Activated CD8-positive, alpha-beta memory T cell treated with anti-CD3 and anti-CD28 coated beads, Interleukin-2, amount 50 U/mL, for 48 hours (primary cell): ENCODE measurements at places on chromosomes 7 and 10.

GRCh38 chr10:77970869-77971803 is 44.6 kb upstream of the DLG5 start:
- DNase-seq, result no peak

GRCh38 chr10:95035332-95036295 is 33.7 kb downstream of the CYP2C8 start:
- no peak for DNase-seq

DNA sequence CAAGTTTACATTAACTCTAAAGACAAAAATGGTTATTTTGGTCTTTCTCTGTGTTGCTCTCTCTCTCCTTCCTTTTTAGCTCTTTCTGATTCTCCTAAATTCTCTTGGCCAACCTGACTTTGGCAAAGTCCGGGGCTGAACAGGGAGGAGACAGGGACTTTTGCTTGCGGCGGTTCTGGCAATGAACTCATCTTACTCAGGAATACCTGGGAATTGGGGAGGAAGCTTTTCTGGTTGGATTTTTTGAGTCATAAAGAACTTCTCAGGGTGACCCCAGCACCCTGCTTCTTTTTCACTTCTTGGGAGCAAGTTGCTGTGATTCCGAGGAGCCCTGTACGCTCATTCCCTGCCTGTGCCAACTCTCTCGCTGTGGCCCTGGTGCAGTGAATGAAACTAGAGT is 16.0 kb downstream of the GATA3 start:
- no peak for DNase-seq

- no peak for DNase-seq
Observed at GRCh38 chr7:143980746-143981510, 19.2 kb upstream of the OR6B1 start.

DNA sequence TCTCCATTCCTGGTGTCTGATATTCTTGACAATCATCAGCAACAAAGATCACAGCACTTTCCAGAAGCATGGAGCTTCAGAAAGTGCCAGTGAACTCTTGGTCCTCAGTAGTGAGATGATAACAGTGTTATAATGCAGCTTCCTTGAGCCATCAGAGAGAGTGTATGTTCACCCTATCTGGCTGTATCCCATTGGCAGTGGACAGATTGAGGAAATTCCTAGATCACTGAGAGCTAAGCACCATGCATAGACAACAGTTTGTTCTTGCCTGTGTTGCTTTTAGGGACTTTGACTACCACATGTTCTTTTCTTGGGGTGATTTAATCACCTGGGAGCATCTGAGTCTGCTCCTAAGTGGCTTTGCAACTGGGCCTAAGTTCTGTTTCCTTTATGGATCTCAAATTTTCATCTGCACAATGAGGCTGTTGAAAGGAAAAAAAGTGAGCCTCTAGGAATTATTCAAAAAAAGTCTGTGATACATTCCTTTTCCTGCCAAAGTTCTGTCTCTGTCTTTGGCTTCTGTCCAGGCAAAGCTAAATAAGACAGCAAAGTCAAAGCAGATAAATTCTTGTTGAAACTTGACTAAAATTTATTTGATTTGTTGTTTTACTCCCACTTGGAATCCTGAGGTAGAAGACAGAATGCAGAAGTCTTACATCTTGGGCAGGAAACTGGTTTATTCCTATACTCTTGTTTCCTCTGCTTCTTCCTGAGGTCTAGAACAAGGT is 14.5 kb upstream of the ZNF282 start:
- DNase-seq, result no peak

GRCh38 chr10:91477236-91477635 is 67.1 kb downstream of the HECTD2 start:
- no peak for DNase-seq

DNA sequence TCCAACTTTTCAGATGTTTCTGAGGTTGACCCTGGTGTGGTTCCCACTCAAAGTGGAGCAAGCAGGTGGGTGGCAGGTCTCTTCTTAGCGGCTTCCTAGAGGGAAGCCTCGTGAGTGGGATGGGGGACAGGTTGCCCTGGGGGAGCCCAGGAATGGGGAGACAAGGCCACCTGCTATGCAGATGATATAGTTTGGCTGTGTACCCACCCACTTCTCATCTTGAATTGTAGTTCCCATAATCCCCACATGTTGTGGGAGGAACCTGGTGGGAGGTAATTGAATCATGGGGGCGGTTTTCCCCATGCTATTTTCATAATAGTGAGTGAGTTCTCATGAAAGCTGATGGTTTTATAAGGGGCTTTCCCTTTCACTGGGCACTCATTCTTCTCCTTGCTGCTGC is 68.3 kb downstream of the KIAA1217 start:
- no peak for DNase-seq

GRCh38 chr7:106111655-106112117 is 426 bp downstream of the SYPL1 start:
- peak; percentile 75 for DNase-seq

- DNase-seq, result no peak
Observed at GRCh38 chr10:121317374-121317773, 280.9 kb downstream of the FGFR2 start.

GRCh38 chr7:43655584-43655983 is 72.7 kb downstream of the STK17A start:
- no peak for DNase-seq

DNA sequence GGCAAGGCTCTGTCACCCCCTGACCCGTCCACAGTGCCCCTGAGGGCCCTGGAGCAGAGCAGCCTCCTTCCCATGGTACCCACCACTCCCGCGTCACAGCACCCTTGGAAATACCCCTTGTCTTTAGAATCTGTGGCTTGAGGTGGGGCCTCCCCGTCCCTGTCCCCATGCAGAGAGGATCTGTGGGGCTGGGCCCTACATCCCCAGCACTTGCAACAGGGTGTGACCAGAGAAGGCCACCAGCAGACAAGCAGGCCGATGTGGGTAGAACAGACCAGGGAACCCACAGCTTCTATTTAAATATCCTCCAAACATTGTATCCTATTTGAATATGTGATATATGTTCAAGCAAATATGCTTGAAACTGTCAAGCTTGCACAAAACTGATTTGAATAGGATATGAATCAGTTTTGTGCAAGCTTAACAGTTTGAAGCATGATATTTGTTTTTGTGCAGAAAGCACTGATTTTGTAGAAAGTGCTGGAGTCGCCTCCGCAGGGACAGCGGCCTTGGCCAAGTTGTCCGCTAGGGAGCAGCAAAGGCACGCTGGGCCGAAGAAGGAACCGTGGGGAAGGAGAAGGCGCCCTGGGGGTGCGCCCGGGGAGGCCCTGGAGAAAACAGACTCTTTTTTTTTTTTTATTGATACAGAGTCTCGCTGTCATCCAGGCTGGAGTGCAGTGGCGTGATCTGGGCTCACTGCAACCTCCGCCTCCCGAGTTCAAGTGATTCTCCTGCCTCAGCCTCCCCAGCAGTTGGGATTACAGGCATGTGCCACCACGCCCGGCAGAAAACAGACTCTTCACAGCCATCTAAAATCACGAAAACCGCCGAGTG is 2.2 kb downstream of the CFAP46 start:
- peak; percentile 71 for DNase-seq

DNA sequence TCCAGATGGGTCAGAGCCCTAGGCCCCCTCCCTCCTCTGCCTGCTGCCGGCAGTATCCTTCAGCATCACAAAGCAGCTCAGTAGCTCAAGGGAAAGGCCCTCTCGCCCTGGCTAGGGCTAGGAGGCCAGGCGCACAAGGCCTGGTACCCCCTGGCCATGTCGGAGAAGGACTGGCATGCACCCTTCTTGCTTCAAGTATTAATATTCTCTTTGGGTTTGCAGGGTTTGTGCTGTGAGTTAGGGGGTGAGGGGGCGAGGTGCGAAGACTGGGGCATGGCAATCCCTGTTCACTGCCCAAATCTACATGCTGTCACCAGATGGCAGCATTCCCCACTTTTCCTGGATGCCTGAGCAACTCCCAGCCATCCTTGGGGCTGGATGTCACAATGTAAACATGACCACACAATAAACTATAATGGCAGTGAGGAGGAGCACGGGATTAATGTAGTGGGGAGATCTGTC is 105.2 kb downstream of the NEURL1 start:
- DNase-seq, result no peak

- no peak for DNase-seq
Observed at GRCh38 chr7:1113548-1113885, 25.6 kb downstream of the GPER1 start.

- no peak for DNase-seq
Observed at GRCh38 chr7:101858437-101859385, 41.3 kb downstream of the CUX1 start.

DNA sequence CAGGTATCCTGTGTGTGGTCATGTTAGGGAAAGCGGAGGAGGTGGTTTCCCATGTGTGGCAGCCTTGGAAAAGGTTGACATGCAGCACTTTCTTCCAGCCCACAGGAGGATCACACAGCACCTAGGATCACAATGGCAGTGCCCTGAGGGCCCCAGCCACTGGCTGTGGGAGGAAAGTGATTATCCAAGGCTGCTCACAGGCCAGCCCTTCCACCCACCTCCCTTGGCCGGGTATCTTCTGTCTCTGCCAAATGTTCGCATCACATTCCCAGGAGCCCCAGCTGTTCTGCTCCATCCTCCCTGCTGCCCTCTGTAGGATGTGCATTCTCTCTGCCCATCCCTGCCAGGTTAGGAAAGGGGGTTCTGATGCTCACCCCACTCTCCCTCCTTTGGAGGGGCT is 2.5 kb upstream of the MLXIPL start:
- no peak for DNase-seq

- DNase-seq, result no peak
Observed at GRCh38 chr10:20369863-20370736, 527.0 kb downstream of the NEBL start.

- no peak for DNase-seq
Observed at GRCh38 chr10:79244841-79245504, 102.3 kb upstream of the PPIF start.

DNA sequence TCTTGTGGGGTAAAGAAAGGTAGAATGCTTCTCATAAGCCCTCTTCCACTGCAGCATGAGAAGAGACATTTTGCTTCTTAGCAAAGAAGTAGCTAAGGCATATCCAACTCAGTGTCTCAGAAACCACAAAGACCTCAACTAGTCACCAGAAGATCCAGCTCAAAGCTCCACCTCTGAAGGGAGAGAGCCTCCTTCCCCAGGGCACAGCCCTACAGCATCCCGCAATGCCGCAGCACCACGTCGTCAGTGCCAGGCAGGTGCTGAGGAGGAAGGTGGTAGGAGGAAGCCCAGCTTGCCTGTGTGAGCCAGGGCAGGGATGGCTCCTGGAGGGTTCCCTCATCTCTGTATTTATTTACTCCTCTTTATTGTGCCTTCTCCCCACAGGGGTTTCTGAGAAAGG is 385.6 kb upstream of the NPVF start:
- no peak for DNase-seq

- no peak for DNase-seq
Observed at GRCh38 chr7:126760914-126761577, 491.7 kb downstream of the GRM8 start.

- no peak for DNase-seq
Observed at GRCh38 chr10:88190123-88190522, 326.7 kb downstream of the PTEN start.

GRCh38 chr7:69277366-69277765 is 320.9 kb upstream of the AUTS2 start:
- no peak for DNase-seq

- no peak for DNase-seq
Observed at GRCh38 chr7:35485436-35485835, 209.5 kb downstream of the HERPUD2 start.

DNA sequence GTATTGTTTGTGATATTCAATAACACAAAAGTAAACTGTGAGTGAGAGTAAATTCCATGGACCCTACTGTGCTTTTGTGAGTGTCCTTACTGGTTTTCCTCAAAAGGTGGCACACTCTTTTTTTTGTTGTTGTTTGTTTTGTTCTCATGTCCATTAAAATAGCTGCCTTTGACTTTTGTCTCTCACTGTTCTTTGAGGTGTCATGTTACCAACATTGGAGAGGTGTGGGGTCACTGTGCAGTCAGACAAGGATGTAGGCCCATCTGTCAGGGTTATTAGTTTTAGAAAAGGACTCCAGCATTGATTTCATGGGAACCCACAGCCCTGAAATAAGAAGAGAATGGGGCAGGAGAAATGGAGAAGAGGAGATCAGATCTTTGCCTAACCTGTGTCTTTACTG is 383.1 kb downstream of the SORCS3 start:
- DNase-seq, result no peak

DNA sequence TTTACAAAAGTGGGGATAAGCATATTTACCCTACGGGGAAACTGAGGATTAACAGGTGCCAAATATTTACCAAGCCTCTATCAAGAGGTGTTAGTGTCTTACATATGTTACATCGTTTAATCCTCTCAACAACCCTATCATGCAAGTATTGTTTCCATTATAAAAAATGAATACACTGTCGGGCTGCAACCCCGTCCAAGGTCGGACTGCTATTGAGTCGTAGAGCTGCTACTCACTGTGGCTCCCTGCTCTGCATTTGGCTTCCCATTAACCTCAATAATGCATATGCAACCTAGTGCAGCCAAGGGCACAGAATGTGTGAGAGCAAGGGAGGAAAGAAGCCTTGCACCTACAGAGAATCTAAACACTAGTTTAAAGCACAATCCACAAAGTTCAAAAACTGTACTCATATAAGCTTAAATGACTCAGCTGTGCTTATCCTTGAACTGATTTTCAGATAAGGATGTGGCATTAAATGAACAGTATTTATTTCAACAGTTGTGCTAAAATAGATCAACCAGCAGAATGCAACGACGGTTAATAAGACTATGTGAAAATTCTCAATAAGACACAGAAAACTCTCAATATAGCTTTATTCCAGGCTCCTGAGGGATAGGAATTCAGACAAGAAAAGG is 49.9 kb downstream of the UBE2H start:
- no peak for DNase-seq

GRCh38 chr7:23931633-23932032 is 221.6 kb downstream of the STK31 start:
- no peak for DNase-seq

GRCh38 chr7:31407178-31407676 is 66.7 kb upstream of the NEUROD6 start:
- DNase-seq, result no peak

DNA sequence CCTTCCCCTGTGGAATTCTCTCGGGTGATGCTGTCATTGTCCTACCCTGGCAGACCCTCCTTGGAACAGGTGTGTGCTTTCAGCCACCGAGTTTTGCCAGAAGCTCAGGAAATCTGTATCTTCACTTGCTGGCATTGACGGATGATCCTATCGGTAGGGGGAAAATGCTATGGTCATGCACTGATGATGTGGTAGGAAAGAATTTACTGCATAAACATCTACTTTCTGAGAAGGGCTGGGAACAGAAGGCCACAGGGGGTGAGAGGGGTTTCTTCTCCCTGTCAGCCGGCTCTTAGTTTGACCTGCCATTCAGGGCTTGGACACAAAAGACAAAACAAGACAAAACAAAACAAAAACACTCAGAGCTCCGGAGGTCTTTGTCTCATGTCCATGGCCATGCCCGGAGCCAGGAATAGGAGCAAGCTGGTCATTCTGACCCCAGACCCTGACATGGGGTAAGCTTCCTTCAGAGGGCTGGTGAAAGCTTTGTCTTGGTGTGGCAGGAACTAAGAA is 43.6 kb upstream of the CARD11 start:
- no peak for DNase-seq

- no peak for DNase-seq
Observed at GRCh38 chr10:126384269-126384873, 3.9 kb downstream of the ADAM12 start.
